ENCODE measurements at places on chromosomes 12 and 14. TPM values are rescaled to one million over a fixed set of nuclear protein-coding genes. Genes with fewer than 3 reads are reported as not detected.

DNA sequence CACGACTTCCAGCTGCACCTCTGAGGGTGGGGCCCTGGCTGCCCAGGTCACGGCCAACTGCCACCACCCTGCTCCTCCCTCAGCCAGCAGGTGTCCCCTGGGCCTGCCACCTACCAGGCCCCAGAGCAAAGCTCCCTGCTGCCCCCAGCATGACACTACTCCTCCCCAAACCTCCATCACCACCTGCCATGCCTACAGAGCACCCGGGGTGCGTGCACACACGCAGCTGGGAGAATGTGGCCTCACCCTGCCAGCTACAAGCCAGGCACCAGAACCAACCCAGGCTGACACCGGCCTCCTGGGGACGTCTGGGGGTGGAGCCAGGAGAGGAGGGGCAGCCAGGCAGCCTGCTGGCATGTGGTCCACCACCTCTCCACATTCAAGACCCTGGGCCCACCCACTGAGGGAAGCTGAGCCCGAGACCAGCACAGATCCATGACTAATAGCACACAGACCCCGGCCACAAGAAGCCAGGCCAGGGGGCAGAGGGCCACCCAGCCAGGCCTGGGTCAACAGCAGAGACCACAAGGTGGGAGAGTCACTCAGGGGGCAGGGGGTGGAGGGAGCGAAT lies 3.4 kb downstream of the JAG2 start:
- no peak for DNase-seq
- peak overlapping the region; percentile 82 for H3K27ac ChIP-seq
- H3K36me3 ChIP-seq = no peaks in the 10 kb centered on the region
- no peaks in the 10 kb centered on the region for H3K27me3 ChIP-seq

DNA sequence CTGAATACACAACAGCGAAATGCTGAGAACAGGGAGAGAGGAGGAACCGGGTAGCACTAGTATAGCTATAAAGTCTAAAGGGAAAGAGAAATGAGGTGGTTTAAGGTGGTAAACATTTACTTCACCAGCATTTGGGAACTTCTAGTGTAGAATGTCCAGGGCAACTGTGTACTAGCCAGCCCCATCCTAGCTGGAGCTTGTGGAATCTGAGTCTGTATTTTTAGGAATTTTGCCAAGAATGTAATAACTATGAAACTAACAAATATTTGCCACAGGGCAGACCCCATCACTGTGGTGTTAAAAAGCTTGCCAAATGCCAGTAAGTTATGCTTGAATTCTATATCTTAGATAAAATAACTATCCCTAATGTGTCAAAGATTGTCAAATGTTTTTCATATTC lies 398.9 kb upstream of the MIS18BP1 start:
- no peaks in the 10 kb centered on the region for H3K36me3 ChIP-seq
- H3K4me3 ChIP-seq = no peak overlapping the region
- H3K27ac ChIP-seq = no peak overlapping the region
- no peaks in the 10 kb centered on the region for H3K4me1 ChIP-seq

- H3K4me3 ChIP-seq = no peak overlapping the region
- DNase-seq = no peak
- H3K4me1 ChIP-seq = peaks cover 6% of the 10 kb centered on the region
- H3K27me3 ChIP-seq = no peaks in the 10 kb centered on the region
These were observed 119.9 kb downstream of the PPHLN1 start for GRCh38 chr12:42445891-42446290.

DNA sequence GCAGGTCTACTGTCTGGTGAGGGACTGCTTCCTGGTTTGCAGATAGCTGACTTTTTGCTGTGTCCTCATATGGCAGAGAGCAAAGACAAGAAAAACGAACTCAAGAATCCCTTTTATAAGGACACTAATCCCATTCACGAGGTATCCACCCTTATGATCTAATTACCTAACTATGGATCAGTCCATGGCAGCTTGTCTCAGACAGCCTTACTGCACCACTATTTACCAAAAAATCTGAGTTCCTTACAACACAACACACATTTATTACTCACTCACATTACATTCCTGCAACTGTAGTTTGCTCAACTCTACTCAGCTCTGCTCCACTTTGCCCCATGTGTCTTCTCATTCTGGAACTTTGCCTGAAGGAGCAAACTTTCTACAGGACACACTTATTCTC lies 10.1 kb upstream of the SLC6A15 start:
- no peak overlapping the region for H3K4me3 ChIP-seq
- no peaks in the 10 kb centered on the region for H3K4me1 ChIP-seq
- DNase-seq = no peak
- H3K36me3 ChIP-seq = no peaks in the 10 kb centered on the region
- no peak overlapping the region for H3K27ac ChIP-seq
- H3K27me3 ChIP-seq = no peaks in the 10 kb centered on the region

GRCh38 chr12:103820361-103820760 lies 20.7 kb downstream of the NT5DC3 start:
- H3K27ac ChIP-seq = no peak overlapping the region
- DNase-seq = no peak
- no peak overlapping the region for H3K4me3 ChIP-seq
- no peaks in the 10 kb centered on the region for H3K27me3 ChIP-seq
- peaks cover 28% of the 10 kb centered on the region for H3K4me1 ChIP-seq

DNA sequence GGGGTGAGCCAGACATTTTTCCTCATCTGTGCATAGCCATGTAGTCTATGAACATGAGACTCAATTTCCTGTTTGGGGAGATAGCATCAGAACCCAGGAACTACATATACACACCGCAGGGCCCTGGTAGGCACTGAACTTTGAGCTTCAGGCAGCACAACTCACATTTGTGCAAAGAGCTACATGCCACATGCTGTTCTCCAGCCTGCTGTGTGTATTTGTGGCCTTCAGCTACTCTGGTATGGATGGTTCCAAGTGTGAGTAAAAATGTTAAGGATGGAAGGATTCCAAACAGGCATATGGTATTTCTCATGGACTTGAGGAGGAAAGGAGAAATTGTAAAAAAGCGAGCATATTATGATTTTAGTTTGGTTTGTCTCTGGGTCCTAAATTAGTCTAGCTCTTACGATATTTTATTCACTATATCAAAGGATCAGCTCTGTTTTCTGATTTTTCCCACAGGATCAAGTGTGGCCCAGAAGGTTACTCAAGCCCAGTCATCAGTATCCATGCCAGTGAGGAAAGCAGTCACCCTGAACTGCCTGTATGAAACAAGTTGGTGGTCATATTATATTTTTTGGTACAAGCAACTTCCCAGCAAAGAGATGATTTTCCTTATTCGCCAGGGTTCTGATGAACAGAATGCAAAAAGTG lies 422.4 kb upstream of the OR4E1 start:
- H3K27me3 ChIP-seq = no peaks in the 10 kb centered on the region
- no peaks in the 10 kb centered on the region for H3K4me1 ChIP-seq
- no peak overlapping the region for H3K4me3 ChIP-seq
- no peaks in the 10 kb centered on the region for H3K36me3 ChIP-seq
- no peak overlapping the region for H3K27ac ChIP-seq

PUS7L gene
- polyA plus RNA-seq = 3.2 TPM

DNA sequence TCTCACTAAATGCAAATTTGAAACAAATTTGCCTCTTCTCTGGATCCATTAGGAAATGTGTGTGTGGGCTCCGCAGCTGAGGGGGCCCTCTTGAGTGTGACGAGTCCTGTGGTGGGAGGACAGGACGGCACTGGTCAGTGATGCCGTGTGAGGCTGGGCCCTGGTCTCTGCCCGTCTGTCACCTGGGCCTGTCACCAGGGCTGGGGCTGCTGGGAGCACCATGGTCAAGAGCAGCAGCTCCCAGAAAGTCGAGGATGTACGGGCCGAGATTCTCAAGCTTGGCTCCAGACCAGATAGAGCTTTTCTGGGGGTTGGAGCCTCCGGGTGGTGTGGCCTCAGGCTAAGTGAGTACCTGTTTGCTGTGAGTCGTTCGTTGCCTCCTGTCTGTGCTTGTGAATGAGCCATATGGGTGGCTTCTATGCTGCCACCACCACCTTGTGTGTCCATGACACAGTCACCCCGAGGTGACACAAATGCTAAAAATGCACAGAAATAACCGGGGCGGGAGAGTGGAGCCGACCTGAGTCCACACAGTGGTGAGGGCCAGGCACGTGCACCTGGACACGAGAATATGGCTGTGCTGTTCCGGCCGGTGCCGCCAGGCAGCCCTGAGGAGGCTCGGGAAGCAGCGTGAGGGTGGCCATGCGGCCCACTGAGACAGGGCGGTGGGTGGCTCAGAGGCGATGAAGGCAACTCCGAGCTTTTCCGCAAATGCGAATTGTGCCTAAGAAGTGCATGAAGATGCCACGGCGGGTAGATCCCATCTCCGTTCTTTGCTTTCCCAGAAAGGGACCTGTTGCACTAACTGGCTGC lies 8.7 kb downstream of the PGAM5 start:
- no peaks in the 10 kb centered on the region for H3K27me3 ChIP-seq
- H3K36me3 ChIP-seq = peaks cover 15% of the 10 kb centered on the region
- no peaks in the 10 kb centered on the region for H3K4me1 ChIP-seq
- H3K4me3 ChIP-seq = no peak overlapping the region

GRCh38 chr12:27785882-27786570 lies 6.0 kb upstream of the MANSC4 start:
- no peak overlapping the region for H3K4me3 ChIP-seq
- no peaks in the 10 kb centered on the region for H3K36me3 ChIP-seq
- no peak for DNase-seq
- no peaks in the 10 kb centered on the region for H3K27me3 ChIP-seq
- H3K4me1 ChIP-seq = peaks cover 5% of the 10 kb centered on the region
- H3K27ac ChIP-seq = no peak overlapping the region

GRCh38 chr14:47917344-47917954 lies 242.0 kb upstream of the MDGA2 start:
- no peak overlapping the region for H3K4me3 ChIP-seq
- H3K27me3 ChIP-seq = no peaks in the 10 kb centered on the region
- H3K27ac ChIP-seq = no peak overlapping the region
- no peak for DNase-seq
- no peaks in the 10 kb centered on the region for H3K36me3 ChIP-seq
- no peaks in the 10 kb centered on the region for H3K4me1 ChIP-seq

GRCh38 chr12:41967668-41968500 lies 176.8 kb downstream of the GXYLT1 start:
- H3K27ac ChIP-seq = no peak overlapping the region
- H3K4me1 ChIP-seq = no peaks in the 10 kb centered on the region
- no peaks in the 10 kb centered on the region for H3K36me3 ChIP-seq
- no peaks in the 10 kb centered on the region for H3K27me3 ChIP-seq
- H3K4me3 ChIP-seq = no peak overlapping the region

- H3K36me3 ChIP-seq = no peaks in the 10 kb centered on the region
- no peak for DNase-seq
- H3K4me3 ChIP-seq = no peak overlapping the region
- peaks cover 3% of the 10 kb centered on the region for H3K4me1 ChIP-seq
- H3K27me3 ChIP-seq = no peaks in the 10 kb centered on the region
These were observed 265.2 kb downstream of the EGLN3 start for GRCh38 chr14:33685698-33686097.

DNA sequence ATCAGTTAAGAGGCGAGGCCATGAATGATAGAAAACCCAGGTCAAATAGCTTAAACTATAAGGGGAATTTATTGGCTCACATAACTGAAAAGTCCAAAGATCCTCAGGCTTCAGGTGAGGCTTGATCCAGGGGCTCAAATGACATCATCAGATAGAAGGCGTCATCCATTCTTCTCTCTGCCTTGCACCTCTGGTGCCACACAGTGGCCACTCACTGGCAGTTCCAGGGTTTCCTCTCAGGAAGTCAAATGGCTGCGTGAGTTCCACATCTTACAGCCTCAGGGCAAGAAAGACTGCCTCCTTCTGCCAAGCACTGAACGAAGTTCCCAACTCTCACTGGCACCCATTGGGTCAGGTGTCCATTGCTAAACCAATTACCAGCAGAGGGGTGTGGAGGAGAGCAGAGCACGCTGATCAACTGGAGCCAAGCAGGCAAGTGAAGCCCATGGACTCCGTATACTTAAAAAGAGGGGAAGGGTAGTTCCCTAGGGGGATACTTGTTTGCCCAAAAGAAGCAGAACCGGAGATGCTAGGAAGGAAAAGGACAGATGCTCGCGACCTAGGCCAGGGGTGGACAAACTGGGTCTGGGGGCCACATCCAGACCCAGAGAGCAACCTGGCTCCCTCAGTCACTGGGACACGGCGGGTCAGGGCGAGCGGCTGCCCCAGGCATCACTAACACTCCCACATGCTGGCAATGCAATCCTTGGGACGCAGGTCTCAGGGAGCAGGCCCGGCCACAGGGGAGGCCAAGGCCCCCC lies 69.3 kb downstream of the SERPINA3 start:
- H3K4me3 ChIP-seq = no peak overlapping the region
- no peaks in the 10 kb centered on the region for H3K4me1 ChIP-seq
- no peak for DNase-seq
- H3K36me3 ChIP-seq = no peaks in the 10 kb centered on the region
- H3K27ac ChIP-seq = no peak overlapping the region
- no peaks in the 10 kb centered on the region for H3K27me3 ChIP-seq

GRCh38 chr14:80315681-80316080 lies 104.4 kb upstream of the DIO2 start:
- no peaks in the 10 kb centered on the region for H3K27me3 ChIP-seq
- H3K4me1 ChIP-seq = no peaks in the 10 kb centered on the region
- H3K4me3 ChIP-seq = no peak overlapping the region
- no peak for DNase-seq
- H3K27ac ChIP-seq = no peak overlapping the region

- H3K27ac ChIP-seq = no peak overlapping the region
- H3K27me3 ChIP-seq = no peaks in the 10 kb centered on the region
- peak; percentile 46 for DNase-seq
- H3K4me1 ChIP-seq = no peaks in the 10 kb centered on the region
- H3K36me3 ChIP-seq = no peaks in the 10 kb centered on the region
- no peak overlapping the region for H3K4me3 ChIP-seq
These were observed 45.6 kb downstream of the LTBP2 start for GRCh38 chr14:74566174-74567141.

TRIM9 gene
- 0.17 TPM for polyA plus RNA-seq

- no peak overlapping the region for H3K4me3 ChIP-seq
- no peak overlapping the region for H3K27ac ChIP-seq
- peaks cover 8% of the 10 kb centered on the region for H3K4me1 ChIP-seq
- no peaks in the 10 kb centered on the region for H3K27me3 ChIP-seq
These were observed 94.2 kb downstream of the HEATR5A start for GRCh38 chr14:31326111-31326510.

DNA sequence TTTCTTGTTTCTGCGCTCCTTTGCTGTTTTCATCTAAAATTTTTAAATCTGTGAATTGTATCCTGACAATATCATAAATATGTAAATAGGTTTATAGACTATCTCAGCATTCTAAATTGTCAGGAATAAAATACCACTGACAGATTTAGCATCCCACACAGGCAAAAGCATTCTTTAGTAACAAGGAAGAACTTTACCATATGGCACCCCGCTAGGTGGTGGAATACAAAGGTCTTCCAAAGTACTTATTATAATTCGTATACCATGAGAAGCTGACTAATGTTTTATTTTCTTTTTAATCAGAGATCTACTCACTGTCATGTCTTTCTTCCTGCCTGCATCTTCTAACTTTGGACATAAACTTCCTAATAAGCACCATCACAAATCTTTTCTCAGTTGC lies 328.8 kb upstream of the NOVA1 start:
- no peaks in the 10 kb centered on the region for H3K36me3 ChIP-seq
- DNase-seq = no peak
- no peak overlapping the region for H3K4me3 ChIP-seq
- H3K27me3 ChIP-seq = no peaks in the 10 kb centered on the region
- no peak overlapping the region for H3K27ac ChIP-seq

GRCh38 chr14:51087031-51087441 lies 7.9 kb downstream of the TRIM9 start:
- H3K27me3 ChIP-seq = no peaks in the 10 kb centered on the region
- DNase-seq = no peak
- H3K27ac ChIP-seq = no peak overlapping the region
- H3K4me3 ChIP-seq = no peak overlapping the region
- H3K36me3 ChIP-seq = no peaks in the 10 kb centered on the region

NGB gene
- polyA plus RNA-seq = 0.01 TPM

Data from psoas muscle (tissue), 8 donors.